Central memory CD4-positive, alpha-beta T cell (primary cell): ENCODE measurements at places on chromosomes 2 and 18.

DNA sequence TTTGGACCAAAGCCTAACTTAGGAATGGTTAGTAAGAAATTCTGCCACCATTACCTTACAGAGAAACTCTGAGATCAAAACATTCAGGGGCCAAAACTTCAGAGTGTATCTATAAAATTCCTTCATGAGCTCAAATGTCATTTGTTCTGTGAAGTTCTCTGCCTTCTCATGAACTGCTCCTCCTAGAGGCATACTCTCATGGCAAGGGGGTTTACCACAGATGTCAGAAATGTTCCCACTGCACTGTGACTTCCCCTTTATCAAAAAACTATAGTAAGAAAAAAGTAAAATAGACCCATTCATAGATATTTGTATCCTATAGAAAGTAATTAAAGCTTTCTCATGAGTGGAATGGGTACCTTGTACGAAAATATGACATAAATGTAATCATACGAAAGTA is 68.5 kb downstream of the USP40 start:
- no peak for DNase-seq

- no peak for DNase-seq
Measured at GRCh38 chr18:30387401-30387800, 655.1 kb downstream of the DSC3 start.

DNA sequence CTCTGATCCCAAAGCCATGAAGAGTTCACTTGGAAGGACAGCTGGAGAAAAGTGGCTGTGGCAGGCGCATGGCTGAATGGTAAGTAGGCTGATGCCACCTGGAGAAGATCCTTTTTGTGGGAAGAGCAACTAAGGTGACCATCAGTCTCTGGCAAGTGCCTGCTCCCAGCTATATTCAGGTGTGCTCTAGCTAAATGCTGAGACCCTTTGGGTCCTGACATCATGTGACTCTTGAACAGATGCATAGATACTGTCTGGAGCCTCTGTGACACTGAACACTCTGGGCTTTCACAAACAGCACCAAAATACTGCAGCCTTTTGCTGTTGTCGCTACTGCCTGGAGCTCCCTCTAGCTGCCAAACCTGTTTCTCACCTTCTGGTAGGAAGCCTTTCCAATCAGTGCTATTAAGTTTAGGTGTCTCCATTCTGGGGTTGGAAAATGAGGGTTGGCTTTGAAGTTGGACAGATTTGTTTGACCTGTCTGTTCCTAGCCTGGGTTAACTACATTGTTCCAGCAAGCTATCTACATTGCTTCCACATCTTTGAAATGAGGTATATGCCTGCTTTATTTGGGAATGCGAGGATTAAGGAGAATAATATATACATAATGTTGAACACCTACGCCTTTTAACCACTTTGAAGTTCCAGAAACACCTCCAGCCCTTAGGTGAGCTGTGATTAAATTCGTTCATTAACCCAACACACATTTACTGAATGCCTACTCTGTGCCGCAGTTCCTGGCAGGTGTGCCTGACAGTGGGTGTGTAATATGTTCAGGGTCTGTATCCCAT is 3.1 kb downstream of the EGR4 start:
- no peak for DNase-seq

- no peak for DNase-seq
Measured at GRCh38 chr2:201118961-201119854, 3.2 kb downstream of the CFLAR start.

GRCh38 chr2:79512442-79513401 is at the start of gene CTNNA2:
Gene CTNNA2, plus strand, starts transcription at chr2:79513051.
- no peak for DNase-seq

GRCh38 chr18:9215221-9215933 is 78.8 kb downstream of the ANKRD12 start:
- DNase-seq: no peak

DNA sequence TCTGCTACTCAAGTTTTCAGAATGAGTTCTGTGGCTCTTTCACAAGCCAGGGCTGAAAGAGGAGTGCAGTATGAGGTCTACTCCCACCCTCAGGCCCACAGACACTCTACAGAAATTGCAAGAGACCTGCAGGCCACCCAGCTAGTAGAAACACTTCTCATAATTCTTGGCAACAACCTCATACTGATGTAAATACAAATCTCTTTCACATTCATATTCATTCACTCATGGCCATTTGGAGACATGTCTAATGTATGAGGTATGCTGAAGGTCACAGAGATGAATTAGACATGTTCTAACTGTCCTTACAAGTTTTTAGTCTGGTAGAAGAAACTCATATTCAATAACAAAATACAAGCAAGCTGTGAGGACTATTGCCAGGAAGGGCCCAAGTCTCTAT is 83.8 kb upstream of the KLHL29 start:
- no peak for DNase-seq

- no peak for DNase-seq
Measured at GRCh38 chr2:200814276-200814815, 2.6 kb downstream of the BZW1 start.
